CD4-positive, alpha-beta T cell treated with Interleukin-17A for 1 hour (primary cell): ENCODE measurements at places on chromosomes 2 and 18.
A peak's percentile ranks its signal among the peaks of the same experiment; 100 is the strongest.

DNA sequence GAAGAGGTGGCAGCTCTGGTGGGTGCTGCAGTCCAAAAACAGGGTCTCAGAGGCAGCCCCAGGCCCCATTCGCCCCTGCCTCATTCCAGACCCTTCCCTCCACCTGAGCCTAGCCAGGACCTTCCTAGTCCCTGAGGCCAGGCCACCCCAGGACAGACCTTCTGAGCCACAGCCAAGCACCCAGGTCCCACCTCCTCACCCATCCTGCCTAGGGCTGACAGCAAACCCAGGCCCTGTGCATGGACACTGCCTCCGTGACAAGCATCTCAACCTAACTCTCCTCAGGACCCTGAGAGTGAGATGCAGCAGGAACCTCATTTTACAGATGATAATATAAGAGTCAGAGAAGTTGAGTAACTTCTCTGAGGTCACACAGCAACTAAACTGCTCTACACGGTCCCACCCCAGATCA, 15.5 kb downstream of the ADRA2B start:
- no peak for DNase-seq

DNA sequence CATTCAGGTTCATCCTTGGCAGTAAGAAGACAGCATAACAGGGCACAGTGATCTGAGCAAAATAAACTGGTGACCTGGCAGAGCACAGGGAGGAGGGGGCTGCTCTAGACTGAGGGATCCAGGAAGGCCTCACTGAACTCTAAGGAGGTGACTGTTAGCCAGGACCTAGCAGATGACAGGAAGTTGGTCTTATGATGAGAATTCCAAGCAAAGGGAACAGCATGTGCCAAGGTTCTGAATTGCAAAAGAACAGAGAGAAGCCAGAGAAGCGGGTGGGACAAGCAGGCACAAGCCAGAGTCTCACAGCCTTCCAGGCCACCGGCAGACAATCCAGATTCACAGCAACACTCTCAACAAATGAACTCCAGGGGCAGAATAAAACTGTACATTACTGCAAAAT, 152.7 kb upstream of the PTPRM start:
- no peak for DNase-seq

GRCh38 chr2:46010925-46011490, 286.2 kb upstream of the EPAS1 start:
- DNase-seq = peak; percentile 45

GRCh38 chr18:60978338-60978737, 354.9 kb upstream of the CDH20 start:
- DNase-seq = no peak

DNA sequence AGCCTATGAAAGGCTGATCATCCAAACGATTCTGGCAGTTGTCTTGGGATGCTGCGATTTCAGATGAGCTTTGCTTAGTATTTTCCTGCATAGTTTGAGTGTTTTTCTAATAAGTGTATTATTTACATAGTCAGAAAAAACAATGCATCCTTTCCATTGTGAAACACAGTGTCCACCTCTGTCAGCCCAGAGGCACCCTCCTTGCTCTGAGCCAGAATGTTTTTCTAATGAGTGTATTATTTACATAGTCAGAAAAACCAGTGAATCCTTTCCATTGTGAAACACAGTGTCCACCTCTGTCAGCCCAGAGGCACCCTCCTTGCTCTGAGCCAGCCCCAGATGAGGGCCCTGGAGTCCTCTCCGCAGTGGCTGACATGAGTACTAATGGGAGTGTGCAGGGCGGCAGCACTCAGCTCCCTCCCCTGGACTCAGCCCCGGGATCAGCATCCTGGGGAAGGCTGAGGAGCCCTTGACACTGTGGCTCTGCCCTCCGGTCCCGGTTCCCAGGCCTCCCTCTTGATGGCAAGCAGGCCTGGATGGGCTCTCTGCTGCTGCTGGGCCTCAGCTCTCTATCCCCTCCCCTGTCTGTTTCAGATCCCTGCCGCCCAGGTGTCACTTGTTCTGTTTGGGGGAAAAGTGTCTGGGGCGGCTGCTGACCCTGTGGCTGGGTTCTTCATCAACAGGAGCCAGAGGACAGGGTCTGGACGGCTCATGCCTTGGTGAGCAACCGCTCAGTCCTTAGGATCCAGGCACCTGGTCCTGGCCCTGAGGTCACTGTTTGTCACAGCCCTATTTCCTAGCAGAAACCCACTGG, 5.9 kb downstream of the MFSD2B start:
- DNase-seq = no peak

GRCh38 chr2:160293391-160294091, 93.5 kb upstream of the ITGB6 start:
- DNase-seq = no peak

GRCh38 chr2:53793821-53794220, 7.0 kb downstream of the ERLEC1 start:
- DNase-seq = no peak

- DNase-seq = no peak
Measured at GRCh38 chr2:181408861-181409260, 48.3 kb upstream of the ITGA4 start.

GRCh38 chr18:5275872-5276271, 19.7 kb downstream of the ZBTB14 start:
- no peak for DNase-seq

- DNase-seq = no peak
Measured at GRCh38 chr2:172350839-172351479, 76.4 kb upstream of the ITGA6 start.

- no peak for DNase-seq
Measured at GRCh38 chr18:2908166-2908945, 61.5 kb downstream of the EMILIN2 start.

GRCh38 chr2:44273596-44273995, 1.7 kb upstream of the SLC3A1 start:
- no peak for DNase-seq

DNA sequence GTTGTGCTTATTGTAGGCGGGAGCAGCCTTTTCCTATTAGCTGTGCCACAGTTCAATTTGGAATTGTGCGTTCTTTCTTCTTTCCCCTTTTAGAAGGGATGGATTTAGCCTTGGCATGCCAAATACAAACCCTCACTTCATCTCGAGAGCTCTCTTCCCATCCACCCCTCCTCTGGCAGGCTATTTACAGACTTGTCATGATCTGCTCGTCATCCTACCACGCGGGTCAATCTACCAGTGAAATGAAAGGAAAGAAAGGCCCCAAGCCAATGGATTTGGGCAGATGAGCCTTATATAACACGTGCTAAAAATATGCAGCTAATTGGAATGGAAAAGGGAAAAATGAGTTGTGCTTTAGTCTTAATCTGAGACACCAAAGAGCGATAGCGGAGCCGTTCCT, 277.5 kb downstream of the PRKCE start:
- DNase-seq = no peak

DNA sequence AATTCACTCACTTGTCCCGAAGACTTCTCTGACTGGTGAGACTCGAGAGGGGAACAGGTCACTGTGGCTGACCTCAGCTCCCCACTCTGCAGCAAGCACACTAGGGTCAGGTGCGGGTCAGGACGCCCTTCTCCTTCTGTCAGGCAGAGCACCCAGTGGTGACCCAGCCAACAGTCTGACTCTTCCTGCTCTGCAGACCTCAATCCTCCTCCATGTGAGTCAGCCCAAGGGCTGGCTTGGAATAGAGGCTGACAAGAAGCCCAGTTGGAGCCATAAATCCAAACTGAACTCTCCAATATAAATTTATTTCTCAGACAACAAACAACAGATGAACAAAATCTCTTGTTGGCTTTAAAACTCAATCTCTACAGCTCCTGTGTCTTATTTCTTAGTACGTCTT, 253.1 kb downstream of the SH3BP4 start:
- no peak for DNase-seq

DNA sequence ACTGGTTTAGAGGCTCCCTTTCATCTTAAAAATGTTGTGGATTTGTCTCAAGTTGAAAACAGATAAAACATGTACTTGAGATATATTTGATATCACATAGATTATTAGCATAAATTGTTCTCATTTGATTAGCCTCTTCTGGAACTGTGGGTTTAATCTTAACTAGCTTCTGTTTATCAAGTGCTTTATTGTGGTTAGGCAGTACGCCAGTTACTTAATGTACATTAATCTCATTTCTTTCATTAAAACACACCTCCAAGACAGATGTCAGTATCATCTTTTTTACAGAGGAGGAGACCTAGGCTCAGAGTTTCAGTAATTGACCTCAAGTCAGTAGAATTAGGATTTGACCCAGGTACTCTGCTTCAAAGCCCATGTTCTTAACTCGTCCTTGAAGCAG, 21.8 kb downstream of the SFTPB start:
- no peak for DNase-seq

- no peak for DNase-seq
Measured at GRCh38 chr18:36131692-36132483, 2.2 kb downstream of the ELP2 start.

DNA sequence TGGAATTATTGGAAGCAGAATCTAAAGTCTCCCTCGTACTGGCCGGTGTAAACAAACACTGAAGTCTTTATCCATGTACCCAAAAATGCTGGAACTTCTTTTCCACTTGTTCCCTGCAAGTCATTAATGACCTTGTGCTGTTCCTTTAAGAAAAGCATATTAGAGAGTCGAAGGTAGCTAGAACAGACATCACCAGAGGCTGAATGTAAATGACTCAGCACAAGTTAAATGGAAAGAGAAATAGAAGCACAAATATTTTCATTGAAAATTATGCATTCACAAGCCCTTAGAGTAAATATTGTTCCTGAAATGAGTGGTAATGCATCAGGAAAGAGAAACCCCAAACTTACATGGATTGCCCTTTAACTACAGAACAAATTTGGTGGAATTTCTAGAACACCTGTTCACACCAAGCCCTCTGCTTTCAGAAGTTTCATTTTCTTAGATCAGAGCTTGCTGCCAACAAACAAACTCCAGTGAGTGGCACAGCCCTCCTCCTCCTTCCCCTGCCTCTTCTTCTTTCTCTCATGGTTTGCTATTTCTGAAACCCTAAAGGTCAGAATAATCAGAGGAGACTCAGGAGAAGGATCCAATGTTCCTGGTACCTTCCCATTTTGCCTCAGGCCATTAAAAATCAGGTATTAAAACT, 264.3 kb downstream of the TXNL1 start:
- DNase-seq = no peak

DNA sequence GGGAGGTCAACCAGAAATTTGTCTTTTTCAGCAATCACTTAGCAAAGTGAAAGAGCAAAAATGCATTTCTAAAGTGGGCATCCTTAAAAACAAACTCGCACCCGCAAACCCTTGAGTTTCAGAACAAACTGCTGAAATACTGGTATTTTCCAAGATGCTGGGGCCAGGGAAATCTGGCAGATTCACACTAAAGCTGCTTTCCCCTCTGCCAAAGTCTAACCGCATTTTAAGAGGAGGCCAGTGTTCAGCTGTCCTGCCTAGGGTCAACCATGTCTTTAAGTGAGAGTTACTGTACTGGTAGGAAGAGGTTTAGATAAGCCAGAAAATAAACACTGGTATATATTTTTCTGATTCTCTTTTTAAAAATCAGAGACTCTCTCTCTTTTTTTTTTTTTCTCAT, 55.9 kb downstream of the ACVR1 start:
- DNase-seq = no peak

DNA sequence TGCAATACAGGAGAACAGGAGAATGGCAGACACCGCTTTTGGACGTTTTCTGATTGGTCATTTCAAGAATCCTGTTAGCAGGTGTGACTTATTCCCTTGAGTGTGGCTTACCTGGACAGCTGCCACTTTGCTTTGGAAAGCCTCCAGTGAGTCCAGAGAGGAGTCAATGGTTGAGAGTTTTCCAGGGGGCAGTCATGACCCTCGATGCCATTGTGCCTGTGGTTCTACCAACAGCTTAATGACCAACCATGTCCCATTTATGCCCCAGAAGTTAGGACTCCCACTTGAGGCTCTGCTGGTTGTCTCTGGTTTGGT, 12.4 kb downstream of the IGFBP2 start:
- DNase-seq = no peak

- no peak for DNase-seq
Measured at GRCh38 chr18:45755934-45756333, 32.0 kb downstream of the SLC14A1 start.

GRCh38 chr2:226730481-226730880, 69.1 kb downstream of the IRS1 start:
- DNase-seq = no peak

DNA sequence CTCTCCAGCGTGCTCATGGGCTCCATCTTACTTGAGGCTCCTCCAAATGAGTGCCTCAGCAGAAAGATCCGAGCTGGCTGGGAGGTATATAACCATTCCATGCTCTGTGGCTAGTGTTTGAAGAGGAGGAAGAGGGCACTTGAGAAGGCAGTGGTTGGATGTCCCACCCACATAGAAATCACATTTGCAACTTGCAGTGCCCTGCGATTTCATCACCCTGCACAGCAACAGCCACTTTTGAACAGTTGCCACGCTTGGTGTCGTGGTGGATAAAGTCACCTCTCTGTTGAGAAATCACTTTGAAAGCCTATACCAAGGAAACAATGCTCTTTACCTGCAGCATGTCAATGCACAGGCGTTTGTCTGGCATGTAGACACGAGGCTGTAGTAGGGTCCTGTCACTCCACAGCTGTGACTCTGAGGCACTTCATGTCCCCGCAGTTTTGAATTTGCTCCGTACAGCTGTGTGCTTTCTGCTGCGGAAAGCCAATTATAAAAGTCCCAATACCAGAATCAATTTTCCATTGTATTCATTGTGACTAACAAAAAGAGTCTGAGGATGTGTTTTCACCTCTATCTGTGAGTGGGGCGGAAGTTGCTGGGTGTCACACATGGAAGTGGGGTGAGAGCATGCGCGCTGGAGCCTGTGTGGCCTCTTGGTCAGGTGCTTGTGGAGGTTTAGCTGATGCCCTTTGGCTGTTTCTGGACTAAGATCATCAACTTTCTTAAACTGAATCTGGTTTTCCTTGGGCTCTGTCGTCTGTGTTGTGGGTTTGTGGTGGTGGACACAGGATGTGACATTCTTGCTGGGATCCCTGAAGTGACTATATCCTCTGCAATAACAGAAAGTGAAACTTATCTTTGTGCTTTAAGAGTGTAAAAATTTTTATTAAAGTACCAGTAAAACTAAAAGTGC, 2.8 kb downstream of the CNDP2 start:
- peak; percentile 83 for DNase-seq

- DNase-seq = no peak
Measured at GRCh38 chr18:75391279-75392225, 36.0 kb downstream of the SMIM21 start.

- DNase-seq = no peak
Measured at GRCh38 chr2:43467891-43468290, 127.9 kb downstream of the THADA start.

GRCh38 chr18:76562286-76563122, 67.5 kb upstream of the ZNF516 start:
- DNase-seq = no peak

DNA sequence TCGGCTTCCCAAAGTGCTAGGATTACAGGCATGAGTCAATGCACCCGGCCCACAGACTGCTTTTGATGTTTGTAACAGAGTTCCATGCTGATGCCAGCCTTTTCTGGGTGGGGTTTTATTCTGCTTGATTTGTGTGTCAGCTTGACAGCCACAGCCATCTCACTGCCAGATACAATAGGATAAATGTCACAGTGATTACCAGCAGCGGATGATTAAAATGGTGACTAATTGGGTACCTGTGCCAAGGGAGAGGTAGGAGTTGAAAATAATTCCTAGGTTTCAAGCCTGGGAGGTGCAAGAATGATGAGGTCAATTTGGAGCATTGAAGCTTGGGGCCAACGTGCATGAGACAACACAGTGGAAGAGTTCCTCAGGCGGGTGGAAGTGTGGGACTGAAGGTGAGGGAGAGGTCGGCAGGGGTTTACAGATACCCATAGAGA, 39.4 kb downstream of the SH2D6 start:
- no peak for DNase-seq

GRCh38 chr2:11404376-11405073, 60.1 kb upstream of the ROCK2 start:
- no peak for DNase-seq

- DNase-seq = peak; percentile 12
Measured at GRCh38 chr18:31943878-31944816, 1.2 kb upstream of the TRAPPC8 start.
